ENCODE measurements at places on chromosomes 2 and 18. TPM values are rescaled to one million over a fixed set of nuclear protein-coding genes. Genes with fewer than 3 reads are reported as not detected.

KCNF1 gene
- 3.6 TPM for total RNA-seq

AFF3 gene
- total RNA-seq = under 0.01 TPM

NGEF gene
- total RNA-seq = not detected

LRRC30 gene
- not detected for total RNA-seq

GAL3ST2 gene
- total RNA-seq = not detected

MRPL33 gene
- total RNA-seq = 38.6 TPM

COX7A2L gene
- 133 TPM for total RNA-seq

SLC38A11 gene
- not detected for total RNA-seq

CABYR gene
- total RNA-seq = 3.1 TPM

ACMSD gene
- total RNA-seq = not detected

UPP2 gene
- total RNA-seq = not detected

SLC20A1 gene
- total RNA-seq = 20.5 TPM

Measured in dermis microvascular lymphatic vessel endothelial cell (primary cell).